ENCODE measurements at places on chromosomes 4 and X.

- DNase-seq = no peak
Observed at GRCh38 chr4:25022766-25023165, 8.0 kb downstream of the LGI2 start.

DNA sequence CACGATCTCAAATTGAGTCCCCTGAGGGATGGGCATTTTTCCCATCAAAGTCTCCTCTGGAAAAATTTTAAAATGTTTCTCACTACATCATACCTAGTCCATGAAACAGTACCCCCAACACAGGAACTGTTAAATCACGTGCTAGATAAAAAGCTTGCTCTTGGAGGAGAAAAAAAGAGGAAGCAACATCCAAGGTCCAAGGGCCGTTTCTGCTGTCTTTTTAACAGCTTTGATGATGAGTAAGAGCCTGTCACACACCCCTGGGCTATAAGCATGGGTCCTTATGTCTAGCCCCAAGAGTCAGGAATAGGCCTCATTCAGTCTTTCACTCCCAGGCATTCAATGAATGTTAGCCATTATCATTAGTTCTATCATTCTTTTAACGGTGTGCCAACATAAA is 128.9 kb downstream of the SH3KBP1 start:
- DNase-seq = no peak

- DNase-seq = no peak
Observed at GRCh38 chrX:147478899-147479298, 432.8 kb upstream of the FMR1 start.

GRCh38 chr4:182556580-182556979 is 313.4 kb downstream of the TENM3 start:
- DNase-seq = no peak

DNA sequence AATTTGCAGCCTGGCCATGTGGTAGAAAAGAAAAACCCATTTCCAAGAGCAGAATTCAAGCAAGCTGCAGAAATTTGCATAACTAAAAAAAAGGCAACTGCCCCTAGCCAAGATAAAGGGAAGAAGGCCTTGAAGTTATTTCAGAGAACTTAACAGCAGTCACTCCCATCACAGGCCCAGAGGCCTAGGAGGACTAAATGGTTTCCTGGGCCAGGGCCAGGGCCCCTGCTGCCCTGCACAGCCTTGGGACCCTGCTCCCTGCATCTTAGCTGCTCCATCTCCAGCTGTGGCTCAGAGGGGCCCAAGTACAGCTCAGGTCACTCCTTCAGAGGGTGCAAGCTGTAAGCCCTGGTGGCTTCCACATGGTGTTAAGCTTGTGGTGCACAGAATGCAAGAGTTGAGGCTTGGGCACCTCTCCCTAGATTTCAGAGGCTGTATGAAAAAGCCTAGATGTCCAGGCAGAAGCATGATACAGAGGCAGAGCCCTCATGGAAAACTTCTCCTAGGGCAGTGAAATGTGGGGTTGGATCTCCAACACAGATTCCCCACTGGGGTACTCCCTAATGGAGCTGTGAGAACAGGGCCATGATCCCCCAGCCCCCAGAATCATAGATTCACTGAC is 6.7 kb upstream of the MID2 start:
- no peak for DNase-seq

- no peak for DNase-seq
Observed at GRCh38 chrX:98452456-98452855, 1568.7 kb downstream of the RPA4 start.

DNA sequence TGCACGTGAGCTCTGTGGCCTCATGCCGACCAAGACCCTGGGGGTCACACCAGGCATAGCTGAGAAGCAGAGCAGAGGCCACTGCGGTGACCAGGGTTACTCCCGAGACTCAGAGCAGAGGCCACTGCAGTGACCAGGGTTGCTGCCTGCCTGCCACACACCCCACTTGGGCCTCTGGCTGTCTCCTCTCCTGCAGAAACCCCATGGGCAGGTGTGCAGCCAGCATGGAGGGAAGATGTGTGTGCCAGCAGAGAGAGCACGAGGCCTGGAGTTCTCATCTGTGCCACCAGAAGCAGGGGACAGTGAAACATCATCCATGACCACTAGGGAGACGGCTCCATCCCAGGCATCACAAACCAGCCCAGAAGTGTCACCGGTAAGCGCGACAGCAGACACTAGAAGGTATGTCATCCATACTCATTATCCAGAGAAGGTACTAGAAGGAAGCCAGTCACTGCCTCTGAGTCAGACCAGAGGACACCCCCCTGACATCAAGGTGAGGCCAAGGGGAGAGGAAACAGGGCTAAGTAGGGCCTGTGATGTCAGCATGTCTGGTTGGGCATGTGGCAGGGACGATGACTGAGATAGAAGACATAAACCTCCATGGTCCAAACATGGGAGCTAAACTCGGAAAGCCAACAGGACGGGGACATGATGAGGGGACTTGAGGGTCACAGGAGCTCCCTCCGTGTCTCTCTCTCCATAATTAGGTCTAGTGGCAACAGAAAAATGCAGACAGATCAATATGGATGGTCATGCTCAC is 24.2 kb upstream of the SPON2 start:
- DNase-seq = no peak

DNA sequence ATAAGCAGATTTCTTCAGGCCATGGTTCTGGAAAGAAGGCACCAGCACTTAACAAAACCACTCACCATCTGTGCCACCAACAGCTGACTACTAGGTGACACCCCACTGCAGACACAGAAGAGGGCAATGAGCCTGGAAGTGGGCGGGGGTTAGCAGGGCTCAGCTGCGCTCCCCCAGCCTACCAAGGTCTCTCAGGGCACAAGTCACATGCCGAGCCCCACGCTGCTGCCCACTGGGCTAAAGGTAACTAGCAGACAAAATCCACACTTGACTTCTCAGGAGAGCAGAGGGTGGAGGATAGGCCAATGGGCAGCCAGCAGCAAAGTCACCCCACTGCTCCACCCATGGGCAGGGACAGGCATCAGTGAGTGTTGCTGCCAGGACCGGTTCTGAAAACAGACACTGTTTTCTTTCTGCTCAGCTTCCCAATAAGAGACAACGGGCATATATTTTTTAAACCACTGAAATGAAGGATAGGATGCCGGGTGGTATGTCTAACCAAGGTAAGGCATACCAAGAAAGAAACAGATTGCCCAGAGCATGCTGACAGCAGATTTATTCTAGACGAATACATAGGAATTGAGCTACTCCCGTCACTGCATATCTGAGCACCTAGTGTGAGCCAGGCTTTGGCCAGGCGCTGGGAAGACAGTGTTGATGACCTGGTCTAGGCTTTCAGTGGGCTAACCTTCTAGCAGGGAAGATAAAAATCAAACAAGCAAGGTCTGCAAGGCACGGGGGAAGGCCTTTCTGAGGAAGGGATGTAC is 20.1 kb downstream of the ACSL1 start:
- no peak for DNase-seq

- no peak for DNase-seq
Observed at GRCh38 chrX:41184312-41184711, 99.1 kb downstream of the USP9X start.

- no peak for DNase-seq
Observed at GRCh38 chrX:14997271-14997670, 124.0 kb downstream of the MOSPD2 start.

DNA sequence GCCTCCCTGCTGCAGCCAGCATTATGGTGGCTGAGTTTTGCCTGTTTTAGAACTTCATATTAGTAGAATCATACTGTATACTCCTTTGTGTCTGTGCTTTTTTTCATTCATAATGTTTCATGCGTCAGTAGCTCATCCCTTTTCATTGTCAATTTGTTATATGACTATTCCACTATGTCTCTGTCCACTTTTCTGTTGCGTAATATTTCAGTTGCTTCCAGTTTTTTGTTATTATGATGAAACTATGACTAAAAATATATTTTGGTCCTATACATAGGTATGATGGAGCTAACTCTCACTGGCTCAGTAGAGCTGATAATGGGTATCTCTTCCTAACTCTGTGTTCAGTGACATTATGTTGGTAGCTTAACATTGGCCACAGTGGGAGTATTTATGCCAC is 48.3 kb downstream of the DMP1 start:
- no peak for DNase-seq

- DNase-seq = no peak
Observed at GRCh38 chr4:139639654-139640053, 26.0 kb upstream of the MGST2 start.

DNA sequence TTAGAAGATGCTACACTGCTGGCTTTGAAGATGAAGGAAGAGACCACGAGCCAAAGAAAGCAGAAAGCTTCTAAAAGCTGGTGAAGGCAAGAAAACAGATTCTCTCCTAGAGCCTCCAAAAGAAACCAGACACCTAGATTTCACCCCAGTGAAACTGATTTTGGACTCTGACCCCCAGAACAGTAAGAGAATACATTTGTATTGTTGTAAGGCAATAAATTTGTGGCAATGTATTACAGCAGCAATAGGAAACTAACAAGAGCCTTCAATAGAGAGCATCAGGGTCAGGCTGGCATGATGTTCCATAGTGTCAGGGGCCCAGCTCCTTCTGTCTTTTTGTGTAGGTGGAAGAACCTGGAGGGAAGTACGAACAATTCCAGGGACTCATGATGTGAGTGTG is 6.0 kb upstream of the TEC start:
- no peak for DNase-seq

- no peak for DNase-seq
Observed at GRCh38 chr4:185238750-185239149, 29.4 kb downstream of the SNX25 start.

- no peak for DNase-seq
Observed at GRCh38 chr4:144223661-144224060, 83.1 kb upstream of the GYPA start.

DNA sequence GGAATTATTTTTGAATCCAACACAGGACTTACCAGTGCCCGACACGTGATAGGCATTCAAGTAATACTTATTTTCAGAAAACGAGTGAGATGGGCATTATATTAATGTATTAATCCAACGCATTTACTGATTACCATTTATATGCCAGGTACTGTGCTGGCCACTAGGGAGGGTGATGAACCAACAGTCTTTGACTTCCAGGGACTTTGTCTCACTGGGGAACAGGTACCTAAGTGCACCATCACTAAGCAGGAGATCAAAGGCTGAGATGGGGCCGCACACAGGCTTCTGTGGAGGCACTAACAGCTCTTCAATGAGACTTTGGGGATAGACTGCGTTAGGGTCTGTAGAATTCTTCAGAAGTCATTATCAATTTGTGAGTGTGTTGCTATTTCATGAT is 5.7 kb upstream of the TADA2B start:
- no peak for DNase-seq

DNA sequence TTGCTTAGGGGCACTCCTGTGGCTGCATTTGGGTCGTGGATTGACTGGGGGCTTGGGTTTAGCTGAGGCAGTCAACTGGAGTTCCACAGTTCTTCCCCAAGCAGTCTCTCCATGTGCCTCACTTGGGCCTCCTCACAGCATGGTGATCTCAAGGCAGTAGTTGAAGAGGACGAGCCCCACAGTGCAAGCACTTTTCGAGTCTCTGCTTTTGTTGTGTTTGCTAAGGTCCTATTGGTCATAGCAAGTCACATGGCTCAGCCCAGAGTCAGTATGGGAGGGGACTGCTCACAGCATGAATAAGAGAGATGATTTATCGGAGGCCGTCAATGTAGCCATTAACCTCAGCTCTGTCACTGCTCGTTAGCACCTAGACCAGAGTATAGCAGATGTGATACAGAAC is 29.7 kb downstream of the BMX start:
- no peak for DNase-seq

DNA sequence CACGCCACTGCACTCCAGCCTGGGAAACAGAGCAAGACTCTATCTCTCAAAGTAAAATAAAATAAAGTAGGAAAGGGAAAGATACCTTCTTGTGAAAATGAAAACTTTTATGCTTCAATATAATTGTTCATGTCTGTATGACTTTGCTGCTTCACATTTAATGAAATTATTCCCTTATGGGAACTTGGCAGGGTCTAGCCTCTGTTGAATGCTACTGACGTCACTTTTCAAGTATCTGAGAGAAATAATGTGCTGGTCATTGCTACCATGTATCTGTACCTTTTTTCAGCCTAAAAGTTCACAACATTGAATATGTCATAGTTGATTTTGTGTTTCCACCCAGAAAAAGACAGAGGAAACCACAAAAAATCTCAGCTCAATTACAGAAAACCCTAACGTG is 65.2 kb downstream of the PRDM5 start:
- no peak for DNase-seq

DNA sequence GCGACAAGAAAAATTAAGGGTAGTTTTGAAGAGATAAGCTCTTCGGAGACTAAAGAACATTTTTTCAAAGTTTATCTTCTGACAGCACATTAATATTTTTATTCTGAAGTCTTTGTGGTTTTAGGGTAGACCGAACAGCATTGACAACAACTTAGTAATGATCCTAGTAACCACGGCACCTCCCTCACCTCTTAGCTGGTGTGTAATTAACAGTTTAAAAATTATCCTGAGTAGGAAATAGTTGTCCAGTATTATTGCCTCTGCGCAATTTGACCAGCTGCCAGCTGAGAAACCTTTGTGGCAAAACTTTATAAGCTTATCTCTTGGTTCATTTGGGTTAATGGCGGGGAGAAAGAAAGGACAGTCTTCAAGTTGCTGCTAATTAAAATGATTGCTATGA is 213.6 kb downstream of the CBLL2 start:
- DNase-seq = no peak

DNA sequence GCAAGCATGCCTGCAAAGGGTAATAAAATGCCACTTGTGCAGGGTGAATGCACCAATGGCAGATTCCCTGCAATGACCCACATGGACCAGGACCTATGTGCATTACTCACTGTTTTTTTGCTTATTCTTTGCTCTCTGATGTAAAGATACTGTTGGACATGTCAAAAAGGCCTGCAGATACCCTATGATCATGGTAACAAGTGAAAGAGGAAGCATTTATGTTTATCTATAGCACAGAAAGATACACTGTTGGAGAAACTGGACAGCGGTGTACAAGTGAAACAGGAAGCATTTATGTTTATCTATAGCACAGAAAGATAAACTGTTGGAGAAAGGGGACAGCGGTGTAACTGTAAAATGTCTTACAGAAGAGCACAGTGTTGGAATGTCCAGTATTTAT is 127.5 kb downstream of the PAPSS1 start:
- DNase-seq = no peak

GRCh38 chr4:41256740-41257256 is at the start of gene UCHL1:
UCHL1 (plus strand) TSS chr4:41256928; CDS start chr4:41256977, 49 bp downstream.
- DNase-seq = no peak

DNA sequence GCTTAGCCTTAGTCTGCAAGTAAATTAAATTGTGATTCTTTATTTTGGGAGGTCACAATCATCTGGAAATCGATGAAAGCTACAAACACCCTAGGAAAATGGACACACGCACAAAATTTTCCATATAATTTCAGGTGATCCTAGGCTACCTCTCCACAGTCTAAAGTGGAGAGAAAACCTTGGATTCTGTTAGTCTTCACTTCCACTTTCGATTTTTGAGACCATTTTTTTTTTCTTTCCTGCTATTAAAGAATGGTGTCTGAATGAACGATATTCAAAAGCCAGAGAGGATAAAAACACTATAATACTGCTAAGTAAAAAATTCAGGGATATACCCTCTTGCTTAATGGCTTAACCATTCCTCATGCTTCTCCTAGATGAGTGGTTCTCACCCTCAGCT is 1.7 kb downstream of the FBXL5 start:
- DNase-seq = no peak

- DNase-seq = no peak
Observed at GRCh38 chrX:9414416-9414815, 50.4 kb upstream of the TBL1X start.

GRCh38 chr4:144647095-144647561 is 1.2 kb downstream of the HHIP start:
- no peak for DNase-seq

Data from CD8-positive, alpha-beta memory T cell (primary cell).